ENCODE measurements at places on chromosomes 1 and 21. TPM values are rescaled to one million over a fixed set of nuclear protein-coding genes. Genes with fewer than 3 reads are reported as not detected.

HHAT gene
- 0.69 TPM for total RNA-seq

PPM1J gene
- total RNA-seq: 1.4 TPM

CLCN6 gene
- 15.2 TPM for total RNA-seq

OR6K3 gene
- not detected for total RNA-seq

Measured in activated CD4-positive, alpha-beta T cell treated with anti-CD3 and anti-CD28 coated beads, Interleukin-2, amount 10 ng/mL, durations not matched to agents 24 days and 14 days (primary cell).